ENCODE measurements at places on chromosomes 7 and 10.

GRCh38 chr7:43758029-43758821, at the start of gene BLVRA:
Gene BLVRA (plus strand): TSS chr7:43758680. CDS start chr7:43771159, 12,479 bp downstream.
- peak; percentile 47 for DNase-seq

GRCh38 chr7:317643-318405, 27.9 kb downstream of the FOXL3 start:
- DNase-seq, result no peak

DNA sequence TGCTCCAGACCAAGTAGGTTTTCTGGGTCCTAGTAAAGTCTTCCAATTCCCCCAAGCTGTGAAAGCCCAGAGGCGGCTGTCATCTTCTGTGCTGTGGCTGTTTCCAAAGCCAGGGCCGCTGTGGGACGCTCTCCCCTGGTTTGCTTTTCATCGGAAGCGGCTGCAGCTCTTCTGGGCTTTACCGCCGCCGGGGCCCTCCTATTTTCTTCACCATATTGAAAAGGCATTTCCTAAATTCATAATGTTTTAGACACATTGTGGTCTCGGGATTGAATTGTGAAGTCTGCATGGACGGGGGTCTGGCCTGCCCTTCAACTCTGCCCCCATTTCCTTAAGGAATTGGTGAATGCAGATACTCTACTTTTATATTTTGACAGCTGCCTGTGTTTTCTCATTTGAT, 551.4 kb upstream of the MGMT start:
- DNase-seq, result no peak

GRCh38 chr7:8516976-8517375, 83.6 kb downstream of the NXPH1 start:
- DNase-seq, result no peak

DNA sequence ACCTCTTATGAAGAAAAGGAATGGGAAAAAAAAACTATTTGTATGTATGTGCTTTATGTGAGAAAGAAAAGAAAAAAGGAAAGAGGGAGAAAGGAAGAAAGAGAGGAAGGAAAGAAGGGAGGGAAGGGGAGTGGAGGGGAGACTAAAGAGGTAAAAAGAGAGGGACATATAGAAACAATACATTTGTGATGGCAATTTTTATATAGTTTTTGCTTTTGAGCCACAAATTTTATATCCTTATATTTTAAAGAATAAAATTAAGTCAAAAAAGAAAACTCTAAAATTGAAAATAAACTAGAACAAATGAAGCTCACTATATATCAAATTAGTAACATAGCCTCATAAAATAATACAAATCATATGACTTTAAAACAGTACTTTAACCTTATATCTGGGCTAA, 11.0 kb downstream of the C7orf25 start:
- no peak for DNase-seq

- DNase-seq, result no peak
Observed at GRCh38 chr10:67843284-67843683, 5.3 kb upstream of the DNAJC12 start.

DNA sequence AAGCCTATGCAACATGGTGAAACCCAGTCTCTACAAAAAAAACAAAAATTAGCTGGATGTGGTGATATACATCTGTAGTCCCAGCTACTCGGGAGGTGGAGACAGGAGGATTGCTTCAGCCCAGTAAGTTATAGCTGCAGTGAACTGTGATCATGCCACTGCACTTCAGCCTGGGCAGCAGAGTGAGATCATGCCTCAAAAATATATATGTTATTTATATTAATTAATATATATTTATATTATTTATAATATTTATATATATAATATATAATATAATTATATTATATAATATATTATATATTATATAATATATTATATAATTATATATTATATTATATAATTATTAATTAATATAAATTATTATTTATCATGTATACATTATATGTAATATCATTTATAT, 1158.4 kb upstream of the AUTS2 start:
- no peak for DNase-seq

- no peak for DNase-seq
Observed at GRCh38 chr10:22017283-22018020, 13.9 kb upstream of the DNAJC1 start.

- no peak for DNase-seq
Observed at GRCh38 chr7:108266035-108266434, 135.9 kb upstream of the LAMB4 start.

- no peak for DNase-seq
Observed at GRCh38 chr10:107054469-107055156, 109.9 kb downstream of the SORCS1 start.

DNA sequence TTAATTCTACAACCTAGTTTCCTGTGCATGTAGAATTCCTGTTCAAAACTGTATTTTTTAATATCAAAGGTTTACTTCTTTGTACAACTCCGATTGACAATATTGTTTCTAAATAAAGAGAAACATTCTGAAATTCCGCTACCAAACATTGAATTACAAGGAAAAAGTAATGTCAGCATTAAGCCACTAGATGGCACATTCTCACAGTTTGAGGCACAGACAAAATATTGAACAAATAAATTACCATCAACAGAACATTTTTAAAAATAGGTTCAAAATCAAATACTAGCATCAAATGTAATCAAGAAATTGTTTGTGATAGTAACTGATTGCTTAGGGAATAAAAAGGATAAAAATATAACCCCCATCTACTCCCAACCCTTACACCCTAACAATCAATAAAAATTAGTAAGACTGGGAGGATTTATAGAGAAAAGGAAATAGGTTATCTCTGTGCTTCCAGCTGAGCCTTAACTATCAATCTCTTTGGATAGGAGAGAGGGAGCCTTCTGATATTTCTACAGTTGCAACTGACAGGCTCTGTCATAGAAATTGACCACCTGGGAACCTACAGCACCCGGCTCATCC, 86.6 kb upstream of the C7orf33 start:
- no peak for DNase-seq

- no peak for DNase-seq
Observed at GRCh38 chr7:39406467-39406866, 159.7 kb upstream of the YAE1 start.

- no peak for DNase-seq
Observed at GRCh38 chr10:21217748-21218367, 307.6 kb downstream of the SKIDA1 start.

- no peak for DNase-seq
Observed at GRCh38 chr10:35172574-35172973, 45.9 kb downstream of the CREM start.

- DNase-seq, result no peak
Observed at GRCh38 chr10:43390759-43391158, 18.2 kb downstream of the HNRNPF start.

- DNase-seq, result no peak
Observed at GRCh38 chr10:82736305-82736704, 861.3 kb downstream of the NRG3 start.

All from stimulated activated CD8-positive, alpha-beta memory T cell treated with anti-CD3 and anti-CD28 coated beads, Interleukin-4, amount 100 ng/mL, for 24 hours (primary cell).